Fibroblast of the conjunctiva (primary cell): ENCODE measurements at places on chromosomes 7 and 10.

GRCh38 chr7:134623193-134623592 lies 23.5 kb upstream of the BPGM start:
- no peak for DNase-seq

DNA sequence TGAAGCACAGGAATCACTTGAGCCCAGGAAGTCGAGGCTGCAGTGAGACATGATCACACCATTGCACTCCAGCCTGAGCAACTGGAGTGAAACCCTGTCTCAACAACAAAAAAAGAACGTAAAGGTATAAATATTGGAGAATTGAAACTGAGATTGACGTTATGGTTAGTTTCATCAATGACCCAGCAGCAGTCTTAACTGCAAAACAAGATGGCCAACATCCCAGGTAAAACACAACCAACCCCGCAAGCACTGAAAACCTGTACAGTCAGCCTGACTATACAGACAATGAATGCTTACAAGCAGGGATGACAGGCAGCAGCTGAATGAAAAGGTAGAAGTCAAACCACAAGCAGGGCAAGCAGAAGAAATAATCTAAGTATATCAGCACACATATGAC lies 34.7 kb downstream of the WAPL start:
- no peak for DNase-seq

DNA sequence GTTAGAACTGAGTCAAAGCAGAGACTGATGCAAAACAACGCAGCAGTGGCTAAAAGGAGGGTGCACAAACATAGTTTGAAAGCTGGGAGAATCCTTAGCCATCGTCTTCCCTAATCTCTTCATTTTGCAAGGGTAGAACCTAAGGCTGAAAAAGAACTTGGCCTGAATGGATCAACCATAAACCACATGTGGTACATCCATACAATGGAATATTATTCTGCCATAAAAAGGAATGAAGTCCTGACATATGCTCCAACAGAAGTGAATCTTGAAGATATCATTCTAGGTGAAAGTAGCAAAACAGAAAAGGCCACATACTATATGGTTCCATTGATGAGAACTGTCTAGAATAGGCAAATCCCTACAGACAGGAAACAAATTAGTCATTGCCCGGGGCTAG lies 330.3 kb upstream of the NPVF start:
- DNase-seq = no peak

GRCh38 chr7:158802535-158803366 lies 26.6 kb downstream of the ESYT2 start:
- DNase-seq = no peak

DNA sequence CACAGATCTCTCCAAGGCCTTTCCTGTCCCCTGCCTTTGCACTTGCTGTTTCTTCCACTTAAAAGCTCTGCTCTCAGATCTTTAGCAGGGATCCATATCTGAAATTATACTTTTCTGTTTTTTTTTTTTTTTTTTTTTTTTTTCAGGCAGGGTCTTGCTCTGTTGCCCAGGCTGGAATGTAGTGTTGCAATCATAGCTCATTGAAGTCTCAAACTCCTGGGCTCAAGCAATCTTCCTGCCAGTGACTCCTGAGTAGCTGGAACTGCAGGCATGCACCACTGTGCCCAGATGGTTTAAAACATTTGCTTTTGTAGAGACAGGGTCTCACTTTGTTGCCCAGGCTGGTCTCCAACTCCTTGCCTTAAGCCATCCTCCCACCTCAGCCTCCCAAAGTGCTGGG lies 5.0 kb upstream of the TSPAN15 start:
- no peak for DNase-seq

DNA sequence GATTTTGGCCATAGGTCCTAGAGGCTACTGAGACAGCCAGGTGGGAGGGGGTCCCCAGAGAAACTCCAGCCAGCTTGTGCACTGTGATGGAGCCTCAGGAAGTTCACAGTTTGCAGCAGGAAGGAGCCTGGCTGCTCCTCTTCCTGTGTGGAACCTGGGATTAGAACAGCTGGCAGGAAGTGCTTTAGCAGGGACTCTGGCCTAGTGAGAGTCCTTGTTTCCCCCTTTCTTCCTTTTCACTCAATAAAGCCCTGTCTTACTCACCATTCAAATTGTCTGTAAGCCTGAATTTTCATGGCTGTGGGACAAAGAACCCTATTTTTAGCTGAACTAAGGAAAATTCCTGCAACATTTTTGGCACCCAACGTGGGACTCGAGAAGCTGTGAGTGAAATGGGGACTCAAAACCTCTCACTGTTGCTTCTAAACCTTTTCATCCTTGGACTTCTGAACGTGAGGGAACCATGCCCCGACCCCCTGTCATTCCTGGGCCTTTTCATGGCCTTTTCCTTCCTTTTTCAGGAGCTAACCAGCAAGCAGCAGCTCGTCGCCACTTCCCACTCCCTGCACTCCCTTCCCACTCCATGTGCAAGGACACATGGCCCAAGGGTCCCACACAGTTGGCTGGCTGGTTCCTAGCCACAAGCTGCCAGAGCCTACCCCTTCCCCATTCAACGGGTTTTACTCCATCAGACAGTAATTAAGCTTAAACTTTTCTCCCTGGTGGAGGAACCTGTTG lies 32.8 kb upstream of the SORCS3 start:
- no peak for DNase-seq

DNA sequence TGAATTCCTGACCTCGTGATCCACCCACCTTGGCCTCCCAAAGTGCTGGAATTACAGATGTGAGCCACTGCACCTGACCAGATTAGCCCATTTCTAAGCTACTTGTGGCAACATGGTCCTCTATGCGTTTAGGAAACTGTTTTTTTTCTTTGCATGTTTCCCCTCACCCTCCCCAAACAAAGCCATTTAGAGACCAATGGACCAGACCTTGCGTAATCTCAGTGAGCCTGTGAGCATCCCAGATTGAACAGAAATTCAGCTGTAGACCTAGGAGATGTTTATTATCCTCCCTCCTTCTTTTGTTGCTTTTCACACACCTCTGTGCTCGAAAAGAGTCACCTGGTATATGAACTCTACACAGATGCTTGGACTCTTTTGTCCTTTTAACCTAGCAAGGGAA lies 28.5 kb upstream of the CAMK1D start:
- no peak for DNase-seq

DNA sequence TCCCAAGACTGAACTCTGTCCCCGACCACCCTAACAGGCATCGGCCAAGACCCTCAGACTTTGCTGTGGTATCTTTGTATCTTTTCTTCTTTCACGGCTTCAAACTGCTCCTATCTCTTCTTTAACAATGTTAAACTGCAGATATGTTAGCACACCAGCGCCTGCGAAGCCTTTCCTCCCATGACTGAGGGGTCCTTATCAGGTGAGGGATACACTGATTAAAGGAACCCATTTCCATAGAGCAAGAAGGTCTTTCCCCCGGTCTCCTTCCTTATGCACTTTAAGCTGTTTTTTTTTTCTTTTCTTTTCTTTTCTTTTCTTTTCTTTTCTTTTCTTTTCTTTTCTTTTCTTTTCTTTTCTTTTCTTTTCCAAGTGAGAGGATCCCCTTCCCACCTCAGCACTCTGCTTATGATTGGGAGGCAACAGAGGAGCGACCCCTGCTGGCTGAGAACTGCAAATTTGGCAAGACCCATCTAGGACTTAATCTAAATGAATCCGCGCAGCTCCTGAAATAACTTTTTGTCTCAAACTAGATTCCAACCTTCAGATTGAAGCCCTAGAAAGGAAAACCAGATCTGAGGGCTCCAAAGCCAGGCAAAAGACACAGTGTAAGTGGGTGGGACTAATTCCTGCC lies 109.9 kb downstream of the ITGB8 start:
- DNase-seq = peak; percentile 22

DNA sequence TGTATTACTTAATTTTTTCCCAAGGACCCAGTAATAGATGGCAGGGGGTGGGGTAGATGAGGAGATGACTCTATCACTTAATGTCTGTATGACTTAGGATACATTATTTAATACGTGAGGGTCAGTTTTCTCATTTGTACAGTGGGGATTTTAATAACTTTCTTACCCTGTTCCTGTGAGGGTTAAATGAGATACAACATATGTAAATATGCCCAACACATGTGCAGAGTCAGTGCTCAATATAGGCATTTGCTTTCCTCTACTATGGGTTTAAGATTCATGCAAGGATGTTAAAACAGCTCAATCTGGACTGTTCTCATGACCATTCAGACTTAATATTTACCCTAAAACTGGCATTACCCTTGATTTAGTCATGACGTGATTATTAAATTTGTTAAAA lies 31.2 kb downstream of the ST7 start:
- no peak for DNase-seq

- no peak for DNase-seq
Observed at GRCh38 chr7:156620291-156620675, 20.3 kb upstream of the RNF32 start.

- DNase-seq = no peak
Observed at GRCh38 chr7:33500703-33501701, 371.6 kb downstream of the BBS9 start.

DNA sequence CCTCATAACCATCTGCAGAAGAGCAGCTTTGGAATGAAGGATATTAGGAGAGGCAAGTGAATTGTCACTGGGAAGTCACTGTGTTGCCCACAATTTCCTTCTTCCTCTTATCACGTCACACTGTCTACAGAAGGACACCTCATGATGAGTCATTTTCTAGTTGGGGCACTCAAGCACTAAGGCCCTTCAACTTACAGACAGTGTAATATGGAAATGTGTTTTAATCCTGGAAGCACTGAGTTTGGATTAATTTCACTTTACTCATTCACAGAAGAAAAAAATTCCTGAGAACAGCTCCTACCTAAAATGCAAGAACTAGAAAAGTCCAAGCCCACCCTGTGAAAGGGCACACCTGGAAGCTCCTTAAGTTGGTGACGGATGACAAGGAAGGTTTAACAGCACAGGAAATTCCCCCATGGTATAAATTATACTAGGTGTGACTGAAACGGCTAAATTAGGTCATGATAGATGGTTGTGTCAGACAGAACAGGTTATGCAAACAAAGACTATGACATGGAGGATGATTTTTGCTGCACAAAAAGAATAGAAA lies 56.6 kb downstream of the PARD3 start:
- peak; percentile 27 for DNase-seq

DNA sequence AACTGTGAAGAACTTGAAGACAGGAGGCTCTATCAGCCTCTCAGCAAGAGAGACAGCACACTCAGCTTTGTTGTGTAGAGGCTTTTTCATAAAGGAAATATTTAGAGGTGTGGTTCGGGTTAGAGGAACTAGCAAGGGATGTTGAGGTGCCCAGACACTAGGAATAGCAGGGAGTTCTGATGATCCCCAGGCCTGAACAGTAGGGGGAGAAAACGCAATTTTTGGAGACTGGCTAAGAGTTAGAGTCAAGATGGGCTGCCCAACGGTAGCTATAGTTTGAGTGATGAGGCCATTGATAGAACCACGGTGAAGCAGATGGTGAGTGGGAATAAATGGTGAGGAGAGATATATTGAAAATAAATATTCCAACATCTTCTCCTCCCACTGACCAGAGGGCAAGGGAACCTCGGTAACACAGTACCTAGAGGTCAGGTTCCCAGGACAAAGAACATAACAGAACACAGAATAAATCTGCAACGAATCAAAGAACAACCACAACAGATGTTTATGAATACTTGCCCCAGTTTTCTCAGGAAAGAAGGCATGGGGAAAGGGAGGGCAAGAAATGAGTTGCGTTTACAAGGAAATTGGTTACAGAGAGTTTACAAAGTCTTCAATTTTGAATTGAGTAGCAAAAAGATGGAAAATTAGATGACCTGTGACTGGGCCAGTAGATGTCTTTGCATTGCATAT lies 24.2 kb upstream of the BPGM start:
- no peak for DNase-seq

DNA sequence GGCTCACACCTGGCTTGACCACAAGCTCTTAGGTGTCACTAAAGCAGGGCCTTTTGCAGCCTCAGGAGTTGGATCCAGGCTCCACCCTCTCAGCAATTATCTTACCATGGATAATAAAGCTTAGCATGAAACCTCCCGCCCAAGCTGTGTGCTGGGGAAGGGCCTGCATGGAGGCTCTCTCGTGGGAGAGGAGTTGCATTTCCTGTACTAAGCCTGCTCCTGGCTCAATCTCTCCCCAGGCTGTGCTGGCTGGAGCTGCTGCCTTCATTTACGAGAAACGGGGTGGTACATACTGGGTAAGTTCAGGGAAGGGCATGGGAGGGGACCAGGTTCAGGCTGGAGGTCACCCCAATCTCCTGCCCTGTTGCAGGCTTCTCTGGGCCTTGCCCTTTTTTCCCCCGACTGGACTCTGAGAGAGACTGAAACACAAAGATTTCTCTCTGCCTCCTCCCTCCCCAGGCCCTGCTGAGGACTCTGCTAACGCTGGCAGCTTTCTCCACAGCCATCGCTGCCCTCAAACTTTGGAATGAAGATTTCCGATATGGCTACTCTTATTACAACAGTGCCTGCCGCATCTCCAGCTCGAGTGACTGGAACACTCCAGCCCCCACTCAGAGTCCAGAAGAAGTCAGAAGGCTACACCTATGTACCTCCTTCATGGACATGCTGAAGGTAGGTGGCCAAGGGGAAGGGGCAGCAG lies 2.7 kb downstream of the TMEM176A start:
- no peak for DNase-seq

DNA sequence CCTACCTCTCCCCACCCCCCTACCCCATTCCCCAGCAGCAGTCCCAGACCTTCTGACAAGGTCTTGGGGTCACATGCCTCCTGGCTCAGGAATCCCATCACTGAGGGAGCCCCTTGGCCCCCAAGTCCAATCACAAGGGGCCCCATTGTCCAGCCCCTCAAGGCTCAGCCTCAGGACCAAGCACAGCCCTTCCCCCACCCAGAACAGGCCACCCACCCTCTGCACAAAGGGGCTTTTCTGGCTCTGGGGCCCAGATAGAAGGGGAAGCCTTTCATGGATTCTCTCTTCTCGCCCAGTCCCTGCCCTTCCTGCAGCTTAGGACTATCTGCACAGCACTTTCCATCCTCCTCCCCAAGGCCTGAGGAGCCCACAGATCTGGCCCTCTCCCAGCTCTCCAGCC lies 4.8 kb downstream of the FBXL15 start:
- no peak for DNase-seq

DNA sequence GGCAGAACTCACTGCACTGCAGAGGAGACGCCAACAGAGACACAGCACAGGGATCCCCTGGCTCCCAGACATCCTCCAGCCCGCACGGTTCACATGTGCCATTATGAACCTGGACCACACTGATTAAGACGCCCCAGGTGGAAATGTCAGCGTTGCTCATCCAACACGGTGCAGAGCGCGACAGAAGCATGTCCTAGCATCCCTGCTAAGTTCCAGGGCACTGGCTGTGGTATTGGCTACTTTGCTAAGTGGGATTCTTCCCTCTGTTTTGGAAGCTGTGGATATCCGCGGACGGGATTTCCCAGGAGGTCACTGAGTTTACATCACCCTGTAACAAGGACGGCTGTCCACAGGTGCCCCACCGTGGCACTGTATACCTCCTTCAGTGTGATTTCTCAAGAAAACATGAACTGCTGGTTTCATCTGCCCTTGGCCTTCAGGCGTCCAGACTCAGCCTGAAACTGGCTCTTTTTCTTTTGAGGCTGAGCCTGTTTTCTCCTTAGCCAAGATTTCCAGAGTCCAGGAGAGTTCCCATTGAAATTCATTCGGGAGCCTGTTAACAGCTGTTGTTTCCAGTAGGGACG lies 324.0 kb downstream of the WDR37 start:
- no peak for DNase-seq
